Central memory CD4-positive, alpha-beta T cell (primary cell): ENCODE measurements at places on chromosomes 1 and 21.

DNA sequence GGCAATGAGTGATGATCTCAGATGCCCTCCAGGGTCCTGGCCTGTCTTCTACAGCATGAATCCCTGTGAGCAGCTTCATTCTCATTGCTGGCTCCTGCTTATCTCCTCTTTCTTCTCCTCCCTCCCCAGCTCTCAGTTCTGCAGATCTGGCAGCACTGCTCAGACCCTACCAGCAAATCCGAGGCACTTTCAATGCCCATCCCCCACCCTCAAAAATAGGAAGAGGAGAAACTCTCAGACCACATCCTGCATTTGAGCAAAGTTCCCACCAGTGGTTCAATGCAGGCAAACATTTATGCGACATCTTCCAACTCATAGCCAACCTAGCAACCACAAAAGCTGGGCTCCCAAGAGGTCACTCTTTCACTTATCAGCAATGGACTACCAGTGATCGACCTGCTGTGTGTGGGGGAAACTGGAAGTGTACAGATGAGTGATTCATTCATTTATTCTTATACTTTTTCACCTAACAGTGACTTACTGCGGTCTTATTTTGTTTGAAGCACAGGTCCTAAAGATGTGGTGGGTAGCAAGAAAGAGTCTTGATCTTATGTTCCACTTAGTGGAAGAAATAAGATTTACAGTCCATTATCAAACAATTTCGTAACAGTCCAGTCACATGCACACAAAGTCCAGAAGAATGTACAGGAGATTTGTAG lies 5.8 kb upstream of the CHI3L2 start:
- peak; percentile 68 for DNase-seq

DNA sequence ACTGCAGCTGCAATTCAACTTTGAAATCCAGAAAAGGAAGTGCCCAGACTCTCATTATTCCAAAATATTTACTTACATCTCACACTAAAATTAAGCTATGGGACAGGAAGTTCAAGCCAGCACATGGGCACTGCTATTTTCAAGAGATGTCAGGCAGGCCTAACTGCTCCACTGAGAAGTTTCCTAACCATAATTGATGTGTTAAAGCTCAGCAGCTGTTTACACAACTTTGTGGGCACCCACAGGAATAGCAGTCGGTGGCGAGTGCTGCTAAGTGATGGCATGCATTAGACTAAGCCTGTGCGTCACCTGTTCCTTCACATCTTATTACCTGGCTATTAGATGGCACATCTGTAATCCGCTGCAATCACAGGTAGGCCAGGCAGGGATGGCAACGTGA lies 303.3 kb upstream of the DAB1 start:
- DNase-seq: no peak

- DNase-seq: no peak
Measured at GRCh38 chr1:21301794-21302440, 11.7 kb upstream of the ECE1 start.

DNA sequence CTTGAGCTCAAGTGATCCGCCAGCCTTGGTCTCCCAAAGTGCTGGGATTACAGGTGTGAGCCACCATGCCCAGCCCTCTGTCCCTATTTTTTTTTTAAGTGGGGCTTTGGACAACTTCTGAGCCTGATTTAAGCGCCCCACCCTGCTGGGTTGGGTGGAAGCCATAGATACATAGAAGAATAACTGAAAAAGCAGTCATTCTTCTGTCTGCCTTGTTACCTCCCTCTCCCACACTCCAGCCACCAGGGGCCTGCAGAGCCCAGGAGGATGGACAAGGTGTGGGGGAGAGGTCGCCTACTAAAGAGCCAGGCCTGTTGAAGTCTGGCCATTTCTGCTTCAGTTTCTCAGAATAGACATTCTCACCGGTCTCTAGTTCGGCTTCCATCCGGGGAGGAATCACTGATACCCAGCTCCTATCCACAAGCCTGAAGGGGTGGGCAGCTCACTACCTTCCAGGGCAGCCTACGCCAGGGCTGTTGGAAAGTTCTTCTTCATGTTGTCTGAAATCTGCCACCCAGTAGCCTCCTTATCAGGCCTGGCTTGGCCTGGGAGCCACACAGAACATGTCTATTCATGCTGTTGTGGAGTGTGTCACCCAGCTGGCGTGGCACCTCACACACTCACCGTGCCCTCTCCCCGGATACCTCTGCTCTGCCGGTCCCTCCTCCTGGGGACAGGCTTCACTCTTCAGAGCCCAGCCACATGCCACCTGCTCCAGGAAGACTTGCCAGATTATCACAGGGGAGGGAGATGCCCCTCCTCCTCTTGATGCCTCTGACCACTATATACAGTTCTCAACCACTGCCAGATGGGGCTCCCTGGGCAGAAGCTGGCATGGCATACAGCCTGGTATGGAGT lies 27.7 kb downstream of the KNCN start:
- no peak for DNase-seq

GRCh38 chr1:230807029-230807428 lies 59.8 kb downstream of the CAPN9 start:
- no peak for DNase-seq

GRCh38 chr1:221148660-221149059 lies 269.4 kb downstream of the HLX start:
- DNase-seq: no peak

DNA sequence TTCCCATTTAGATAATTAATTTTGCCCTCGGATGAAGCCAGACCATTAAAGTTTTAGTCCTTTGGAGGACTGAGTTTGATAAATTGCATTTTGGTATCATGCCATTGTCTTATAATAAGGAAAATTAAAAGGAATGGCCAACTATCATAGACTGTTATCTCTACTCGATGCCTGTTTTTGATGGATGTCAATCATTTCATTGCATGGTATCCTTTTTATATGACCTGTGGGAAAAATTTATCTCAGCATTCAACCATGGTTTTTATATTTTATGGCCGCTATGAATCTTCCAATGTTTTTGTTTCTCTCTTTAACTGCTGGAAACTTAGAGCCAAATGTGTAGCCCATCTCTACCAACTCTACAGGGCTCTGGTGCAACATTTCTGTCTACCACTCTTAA lies 9.9 kb upstream of the CCT8 start:
- no peak for DNase-seq

- DNase-seq: no peak
Measured at GRCh38 chr1:203031467-203031866, 5.2 kb downstream of the PPFIA4 start.

GRCh38 chr1:215397106-215397505 lies 170.0 kb upstream of the KCTD3 start:
- DNase-seq: no peak

GRCh38 chr1:47351305-47351704 lies 17.7 kb downstream of the CMPK1 start:
- no peak for DNase-seq

- no peak for DNase-seq
Measured at GRCh38 chr1:104671684-104672353, 922.1 kb downstream of the AMY1C start.

DNA sequence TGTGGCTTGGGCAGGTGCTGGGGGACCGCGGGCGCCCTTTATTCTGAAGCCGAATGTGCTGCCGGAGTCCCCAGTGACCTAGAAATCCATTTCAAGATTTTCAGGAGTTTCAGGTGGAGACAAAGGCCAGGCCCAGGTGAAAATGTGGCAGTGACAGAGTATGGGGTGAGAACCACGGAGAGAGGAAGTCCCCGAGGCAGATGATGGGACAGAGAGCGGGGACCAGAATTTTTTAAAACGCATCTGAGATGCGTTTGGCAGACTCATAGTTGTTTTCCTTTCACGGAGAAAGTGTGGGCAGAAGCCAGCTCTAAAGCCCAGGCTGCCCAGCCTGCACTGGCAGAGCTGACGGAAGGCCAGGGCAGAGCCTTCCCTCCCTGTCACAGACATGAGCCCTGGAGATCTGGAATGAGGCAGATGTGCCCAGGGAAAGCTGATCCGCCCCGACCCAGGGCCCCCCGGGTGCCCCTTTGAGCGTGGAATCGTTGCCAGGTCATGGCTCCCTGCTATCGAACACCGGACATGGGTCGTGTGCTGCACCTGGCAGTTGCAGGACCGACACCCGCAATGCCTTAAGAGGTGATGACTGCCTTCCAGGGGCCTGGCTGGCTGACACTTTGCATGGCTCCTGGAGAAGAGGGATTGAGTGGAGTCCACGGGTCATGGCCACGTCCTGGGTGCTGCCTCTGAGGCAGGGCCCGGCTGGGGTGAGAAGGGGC lies 6.5 kb upstream of the SLX9 start:
- no peak for DNase-seq

GRCh38 chr1:77133731-77134358 lies 85.4 kb downstream of the PIGK start:
- DNase-seq: no peak

DNA sequence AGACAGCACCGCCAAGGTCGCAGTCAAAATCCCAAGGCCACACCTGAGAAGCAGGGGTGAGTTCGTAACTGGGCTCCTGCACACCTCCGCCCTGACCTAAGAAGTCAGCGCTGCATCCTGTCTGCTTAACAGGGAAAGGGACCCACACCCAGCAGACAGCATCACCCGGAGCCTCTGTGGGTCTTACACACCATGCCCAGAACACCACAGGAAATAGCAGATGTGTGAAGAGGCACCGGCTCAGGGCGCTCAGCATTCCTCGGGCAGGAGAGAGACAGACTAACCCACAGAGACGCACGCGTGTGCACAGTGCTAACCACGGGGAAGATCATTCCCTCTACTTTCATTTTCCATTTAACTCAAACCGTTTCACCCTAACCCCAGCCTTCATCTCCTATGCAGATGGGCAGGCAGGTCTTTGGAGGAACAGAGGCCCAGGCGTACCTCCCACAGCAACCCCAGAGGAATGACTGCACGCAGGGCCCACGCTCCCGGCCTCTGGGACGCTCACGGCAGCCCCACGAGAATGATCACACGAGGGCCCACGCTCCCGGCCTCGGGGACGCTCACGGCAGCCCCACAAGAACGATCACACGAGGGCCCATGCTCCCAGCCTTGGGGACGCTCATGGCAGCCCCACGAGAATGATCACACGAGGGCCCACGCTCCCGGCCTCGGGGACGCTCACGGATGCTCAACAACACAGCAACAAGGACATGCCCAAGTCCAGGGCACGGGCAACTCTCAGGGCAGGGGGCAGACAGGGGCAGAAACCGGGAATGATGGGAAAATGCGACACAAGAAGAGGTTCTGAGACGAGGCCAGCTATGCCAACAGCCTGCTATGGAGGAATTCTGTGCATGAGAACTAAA lies 20.9 kb downstream of the POFUT2 start:
- DNase-seq: peak; percentile 75

DNA sequence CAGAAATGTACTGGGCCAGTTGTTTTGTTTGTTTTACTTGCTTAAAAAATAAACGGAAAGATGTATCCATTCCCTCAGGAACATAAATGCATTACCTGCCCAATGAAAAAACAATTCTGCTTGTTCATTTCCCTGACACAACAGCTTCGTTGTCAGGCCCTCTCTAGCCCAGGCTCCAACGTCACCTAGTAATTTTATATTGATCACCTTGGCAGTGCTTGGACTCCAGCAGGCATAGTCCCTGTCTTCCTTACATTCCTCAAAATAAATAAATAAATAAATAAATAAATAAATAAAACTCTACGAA lies 1.2 kb downstream of the CEP170 start:
- no peak for DNase-seq

DNA sequence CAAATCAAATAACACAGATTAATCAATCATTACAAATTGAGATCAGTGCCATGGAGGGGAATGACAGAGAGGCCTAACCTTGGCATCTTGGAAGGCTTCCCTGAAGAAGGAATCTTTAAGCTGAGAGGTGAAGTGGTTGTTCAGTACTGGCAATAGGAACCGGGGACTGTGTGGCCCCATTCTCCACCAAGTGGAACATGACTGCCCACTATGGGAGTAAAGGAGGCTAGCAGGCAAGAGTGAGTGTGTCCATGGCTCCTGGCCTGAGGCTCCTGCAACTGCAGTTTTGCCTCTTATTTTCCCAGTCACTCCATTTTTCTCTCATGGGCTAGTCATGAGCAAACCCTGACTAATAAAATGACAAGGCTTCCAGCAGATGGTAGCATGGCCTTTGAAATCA lies 112.2 kb upstream of the GJB5 start:
- no peak for DNase-seq

DNA sequence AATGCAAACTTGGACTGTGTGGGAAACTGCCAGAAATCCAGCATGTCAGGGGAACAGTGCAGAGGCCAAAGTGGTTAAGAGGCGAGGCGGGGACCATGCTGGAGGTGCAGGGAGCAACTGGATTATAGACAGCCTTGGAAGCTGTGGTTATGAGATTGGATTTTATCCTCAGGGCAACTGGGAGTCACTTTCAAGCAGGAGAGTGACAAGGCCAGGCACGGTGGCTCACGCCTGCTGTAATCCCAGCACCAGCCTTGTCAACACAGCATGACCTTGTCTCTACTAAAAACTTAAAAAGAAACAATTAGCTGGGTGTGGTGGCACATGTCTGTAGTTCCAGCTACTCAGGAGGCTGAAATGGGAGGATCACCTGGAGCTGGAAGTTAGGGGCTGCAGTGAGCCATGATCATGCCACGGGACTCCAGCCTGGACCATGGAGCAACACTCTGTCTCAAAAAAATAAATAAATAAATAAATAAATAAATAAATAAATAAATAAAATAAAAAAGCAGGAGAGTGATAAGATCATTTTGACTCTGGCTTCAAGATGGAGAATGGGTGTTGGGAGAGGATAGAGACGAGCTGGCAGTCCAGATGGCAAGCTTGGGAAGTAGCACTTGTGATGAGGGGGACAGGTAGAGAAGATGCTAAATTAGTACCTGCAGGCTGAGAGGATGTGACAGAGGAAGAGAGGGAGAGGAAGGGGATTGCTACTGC lies 3.5 kb downstream of the HAPLN2 start:
- no peak for DNase-seq

- DNase-seq: no peak
Measured at GRCh38 chr1:231855361-231855760, 228.8 kb downstream of the DISC1 start.

DNA sequence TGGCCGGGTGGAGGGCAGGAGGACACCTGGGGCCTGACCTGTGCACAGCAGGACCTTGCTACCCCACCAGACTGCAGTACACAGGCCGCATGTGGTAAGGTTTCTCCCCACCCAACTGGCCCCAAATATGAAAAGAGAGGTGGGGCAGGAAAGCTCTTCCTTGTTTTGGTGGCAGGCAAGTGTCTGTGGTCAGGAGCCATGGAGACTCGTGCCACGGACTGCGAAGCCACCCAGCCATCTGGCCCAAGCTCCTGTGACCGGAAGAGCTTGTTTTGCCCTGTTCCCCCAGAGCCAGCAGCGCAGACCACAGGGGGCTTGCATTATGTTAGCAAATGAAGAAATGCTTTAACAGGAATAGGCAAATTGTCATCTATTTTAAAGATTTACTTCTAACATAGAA lies 54.9 kb downstream of the OLIG1 start:
- no peak for DNase-seq

- DNase-seq: no peak
Measured at GRCh38 chr1:212438831-212439237, 6.1 kb downstream of the NENF start.

DNA sequence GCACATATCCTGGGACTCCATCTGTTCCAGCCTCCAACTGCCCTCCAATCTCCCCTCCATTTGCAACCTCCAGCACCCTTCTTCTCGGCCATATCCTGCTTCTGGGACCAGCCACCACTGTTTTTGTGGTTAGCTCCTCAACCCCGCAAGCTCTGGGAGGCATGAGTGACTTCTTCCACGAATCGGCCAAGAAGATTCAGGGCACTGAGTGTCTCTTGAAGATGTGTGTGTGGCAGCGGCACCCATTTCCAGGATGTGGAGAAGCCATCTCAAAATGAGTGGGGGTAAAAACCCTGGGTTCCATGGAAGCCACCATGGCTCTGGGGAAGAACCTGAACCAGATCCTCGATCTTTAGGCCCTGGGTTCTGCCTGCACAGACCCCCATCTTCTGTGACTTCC lies 194.6 kb downstream of the SLC45A1 start:
- no peak for DNase-seq
